ENCODE measurements at places on chromosomes 2 and 18.

- DNase-seq, result peak; percentile 97
Measured at GRCh38 chr2:161160226-161161073, at the start of gene TANK. Gene TANK, plus strand, starts transcription at chr2:161160428. Its CDS starts 19,235 bp downstream, at chr2:161179663.

GRCh38 chr2:189465076-189465475 is 23.8 kb downstream of the WDR75 start:
- DNase-seq, result no peak

DNA sequence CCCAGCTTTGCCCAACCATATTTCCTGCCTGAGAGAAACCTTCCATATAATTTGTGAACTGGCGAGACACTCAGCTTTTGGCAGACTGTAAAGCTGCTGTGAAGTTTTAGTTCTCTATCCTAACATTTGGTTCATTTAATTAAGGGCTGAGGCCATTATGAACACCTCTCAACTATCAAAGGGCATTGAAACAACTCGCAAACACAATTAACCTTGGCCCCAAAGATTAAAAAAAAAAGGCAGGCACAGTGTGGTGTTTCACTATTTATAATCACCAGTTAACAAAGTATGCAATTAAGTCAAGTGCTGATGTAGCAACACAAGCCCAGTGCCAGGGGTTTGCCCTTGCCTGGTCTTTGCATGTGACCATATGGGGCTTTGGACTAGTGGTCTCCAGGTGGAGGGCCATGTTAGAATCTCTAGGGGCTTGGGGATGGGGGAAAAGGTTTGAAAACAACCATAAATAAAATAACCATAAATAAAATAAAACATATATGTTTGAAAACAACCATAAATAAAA is 297.6 kb upstream of the SKOR2 start:
- DNase-seq, result no peak

- DNase-seq, result no peak
Measured at GRCh38 chr2:164933671-164934189, 21.6 kb downstream of the SLC38A11 start.

DNA sequence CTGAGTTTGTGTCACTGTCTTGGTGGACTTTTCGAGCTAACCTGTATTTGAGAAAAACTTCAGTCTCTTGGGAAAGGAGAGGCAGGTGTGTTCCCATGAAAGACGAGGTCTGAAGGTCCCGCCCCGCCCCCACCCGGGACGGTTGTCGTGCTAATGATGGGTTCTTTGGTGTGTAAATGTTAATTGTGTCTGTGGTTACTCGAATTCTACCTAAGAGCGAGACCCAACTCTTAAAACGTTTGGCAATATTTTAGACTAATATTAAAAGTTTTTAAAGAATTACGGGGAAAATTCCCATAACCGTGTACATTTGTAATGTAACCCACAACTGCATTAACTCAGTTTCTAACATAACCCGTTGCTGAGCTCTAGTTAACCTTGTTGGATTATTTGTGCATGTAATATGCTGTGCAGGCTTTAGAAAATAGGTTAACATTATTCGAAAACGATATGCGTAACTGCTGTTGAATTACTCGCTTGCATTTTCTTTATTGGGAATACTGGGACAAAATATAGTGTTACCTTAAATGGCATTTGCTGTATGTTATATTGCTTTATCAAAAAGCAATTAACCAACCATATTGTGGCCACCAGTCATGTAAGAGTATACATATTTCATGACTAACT is 833 bp downstream of the EPB41L5 start:
- no peak for DNase-seq

DNA sequence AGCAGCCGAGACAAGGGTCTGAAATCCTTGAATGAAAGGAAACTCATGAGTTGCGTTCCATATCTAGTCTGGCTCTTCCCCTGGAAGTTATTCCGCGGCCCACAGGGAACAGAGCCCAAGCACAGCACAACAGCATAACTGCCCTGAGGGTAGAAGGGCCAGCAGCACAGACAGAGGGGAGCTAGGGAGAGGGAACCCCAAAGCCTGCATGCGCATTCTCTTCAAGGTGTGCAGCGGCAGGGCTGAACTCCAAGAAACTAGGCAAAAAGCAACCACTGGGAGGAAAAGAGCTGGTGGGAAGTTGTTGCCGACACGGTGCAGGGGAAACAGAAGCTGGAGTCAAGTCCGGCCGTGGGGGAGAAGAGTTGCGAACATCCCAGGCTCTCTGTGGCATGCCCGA is 11.8 kb downstream of the GPR148 start:
- DNase-seq, result no peak

GRCh38 chr18:79459946-79460480 is 64.3 kb downstream of the NFATC1 start:
- DNase-seq, result no peak

DNA sequence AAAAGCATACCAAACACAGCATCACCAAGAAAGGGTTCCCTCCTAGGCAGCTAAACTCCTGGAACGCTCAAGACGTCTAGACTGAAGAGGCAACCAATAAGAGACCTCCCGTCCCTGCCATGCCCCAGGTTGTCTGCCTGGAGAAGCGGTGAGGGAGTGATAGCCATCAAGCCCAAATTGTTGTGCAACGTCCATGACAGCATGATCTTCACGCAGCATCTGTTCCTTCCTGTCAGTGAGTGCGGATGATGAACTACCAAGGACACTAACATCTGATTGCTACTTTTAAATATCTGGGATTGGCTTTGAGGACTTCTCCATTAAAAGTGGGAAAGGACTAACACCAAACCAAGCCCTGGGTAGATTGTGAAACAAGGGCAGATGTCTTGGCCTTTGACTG is 149.7 kb downstream of the TXNL1 start:
- DNase-seq, result no peak

DNA sequence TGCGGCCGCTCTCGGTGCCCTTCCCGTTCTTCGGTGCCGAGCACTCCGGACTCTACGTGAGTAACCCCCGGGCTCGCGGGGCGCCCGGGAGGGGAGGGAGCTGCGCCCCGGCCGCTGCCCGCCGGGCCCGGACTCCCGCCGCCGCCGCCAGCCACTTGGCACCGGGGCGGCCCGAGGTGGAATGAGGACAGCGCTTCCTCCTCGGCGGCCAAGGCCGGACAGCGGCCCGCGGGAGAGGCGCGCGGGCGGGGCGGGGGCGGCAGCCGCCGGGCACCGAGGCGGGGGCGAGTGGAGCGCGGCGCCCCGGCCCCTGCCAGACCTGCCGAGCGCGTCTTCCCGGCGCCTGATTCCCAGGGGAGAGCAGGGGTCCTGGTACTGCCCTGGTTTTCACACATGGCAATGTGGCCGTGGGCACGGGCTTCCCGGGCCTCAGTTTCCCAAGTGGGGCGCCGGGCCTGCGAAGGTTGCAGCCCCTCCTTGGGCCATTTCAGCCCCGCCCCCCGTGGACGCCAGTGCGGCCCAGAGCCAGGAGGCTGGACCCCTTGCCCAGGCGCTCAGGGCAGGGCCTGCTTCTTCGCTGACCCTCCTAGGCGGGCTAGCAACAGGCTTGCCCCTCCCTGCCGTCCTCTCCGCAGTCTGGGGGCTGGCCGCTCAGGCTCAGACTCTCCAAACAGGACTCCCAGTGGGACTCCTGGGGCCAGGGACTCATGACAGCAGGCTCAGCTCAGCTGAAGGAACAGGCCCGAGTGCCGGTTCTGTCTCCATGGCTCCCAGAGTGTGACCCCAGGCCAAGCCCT is 775 bp downstream of the SNED1 start:
- DNase-seq, result peak; percentile 70

DNA sequence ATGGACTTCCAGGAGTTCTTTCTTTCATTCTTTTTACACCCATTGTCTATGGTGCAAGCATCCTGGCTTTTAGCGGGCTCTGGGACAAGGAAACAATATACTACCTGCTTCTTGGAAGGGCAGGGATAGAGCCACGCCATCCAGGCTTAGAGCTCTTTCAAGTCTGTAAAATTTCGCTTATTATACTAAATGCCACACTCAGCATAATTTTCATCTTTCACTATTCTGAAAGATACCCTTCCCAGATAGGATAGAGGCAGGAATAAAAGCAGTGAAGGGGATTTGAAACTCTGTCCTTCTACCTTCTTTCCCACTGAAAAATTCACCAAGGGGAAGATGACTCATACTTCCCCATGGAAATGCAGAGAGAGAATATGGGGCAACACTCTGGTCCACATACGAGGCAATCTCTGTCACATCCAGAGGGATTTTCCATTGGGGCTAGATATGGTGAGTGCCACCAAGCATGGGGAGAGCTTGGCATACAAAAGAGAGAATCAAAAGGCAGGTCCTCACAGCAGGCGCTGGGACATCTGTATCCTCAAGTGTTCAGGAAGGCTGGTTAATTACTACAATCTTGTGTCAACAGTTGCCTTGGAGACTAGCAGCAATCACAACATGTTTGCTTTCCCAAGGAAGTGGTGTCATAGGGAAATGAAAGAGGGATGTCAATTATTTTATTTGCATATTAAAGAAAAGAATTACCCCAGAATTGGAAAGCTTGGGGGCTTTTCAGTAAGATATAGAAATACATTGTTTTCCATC is 127.6 kb downstream of the TDRD15 start:
- no peak for DNase-seq

DNA sequence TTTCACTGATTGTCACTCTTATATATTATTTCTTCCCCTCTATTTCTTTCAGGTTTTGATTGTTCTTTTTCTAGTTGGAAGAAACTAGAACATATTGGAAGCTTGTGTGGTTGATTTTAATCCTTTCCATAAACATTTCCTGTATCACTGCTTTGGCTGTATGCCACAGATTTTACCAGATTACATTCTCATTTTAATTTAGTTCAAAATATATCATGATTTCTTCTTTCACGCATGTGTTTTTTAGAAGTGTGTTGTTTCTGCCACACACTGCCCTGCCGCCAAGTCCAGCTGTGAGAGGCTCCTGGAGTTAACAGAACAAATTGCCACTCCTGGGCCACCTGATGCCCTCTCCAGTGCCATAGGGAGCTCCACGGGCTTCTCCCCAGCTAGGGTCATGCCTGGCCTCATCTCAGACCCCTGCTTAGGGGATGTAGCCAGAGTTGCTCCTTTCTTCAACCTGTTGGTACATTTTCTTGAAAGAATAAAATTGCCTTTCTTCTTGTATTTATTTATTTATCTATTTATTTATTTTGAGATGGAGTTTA is 206.2 kb upstream of the COPS8 start:
- no peak for DNase-seq

- peak; percentile 78 for DNase-seq
Measured at GRCh38 chr2:42906557-42907411, 114.4 kb upstream of the HAAO start.

- DNase-seq, result no peak
Measured at GRCh38 chr2:145203891-145204290, 684.0 kb upstream of the ZEB2 start.

DNA sequence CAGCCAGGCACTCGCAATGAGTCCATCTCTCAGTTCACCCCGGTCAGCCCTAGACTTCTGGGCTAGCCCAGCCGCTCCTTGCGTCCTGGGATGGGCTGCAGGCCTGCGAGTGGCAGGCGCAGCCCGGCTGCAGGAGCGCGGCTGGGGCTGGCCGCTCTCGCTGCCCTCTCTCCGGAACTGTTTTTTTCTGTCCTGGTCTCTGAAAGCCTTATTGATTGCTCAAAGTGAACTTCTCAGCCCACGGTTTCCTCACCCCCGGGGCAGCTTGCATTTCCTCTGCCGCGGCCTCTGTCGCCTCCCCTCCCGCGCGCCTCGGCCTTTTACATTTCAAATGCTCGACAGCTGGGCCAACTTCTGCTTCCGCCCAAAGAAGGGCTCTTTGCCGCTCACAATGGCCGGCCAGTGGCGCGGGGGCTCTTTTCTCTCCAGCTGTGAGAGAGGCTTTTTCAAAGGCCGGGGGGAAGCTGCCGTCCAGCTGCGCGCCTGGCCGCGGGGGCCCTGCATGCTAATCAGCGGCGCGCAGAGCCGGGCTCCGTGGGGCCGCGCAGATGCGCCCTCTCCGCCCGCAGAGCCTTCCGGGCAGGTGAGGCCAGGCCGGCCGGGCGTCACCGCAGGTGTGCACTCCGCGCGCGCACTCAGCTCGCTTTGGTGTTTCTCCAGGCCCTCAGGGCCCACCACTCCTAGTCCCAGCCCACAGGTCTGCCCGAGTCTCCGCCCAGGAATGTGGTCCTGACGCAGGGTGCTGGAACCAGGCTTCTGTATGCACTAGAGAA is 513.8 kb downstream of the RNF144A start:
- no peak for DNase-seq

GRCh38 chr2:129781749-129782632 is 197.5 kb upstream of the RAB6C start:
- DNase-seq, result no peak

DNA sequence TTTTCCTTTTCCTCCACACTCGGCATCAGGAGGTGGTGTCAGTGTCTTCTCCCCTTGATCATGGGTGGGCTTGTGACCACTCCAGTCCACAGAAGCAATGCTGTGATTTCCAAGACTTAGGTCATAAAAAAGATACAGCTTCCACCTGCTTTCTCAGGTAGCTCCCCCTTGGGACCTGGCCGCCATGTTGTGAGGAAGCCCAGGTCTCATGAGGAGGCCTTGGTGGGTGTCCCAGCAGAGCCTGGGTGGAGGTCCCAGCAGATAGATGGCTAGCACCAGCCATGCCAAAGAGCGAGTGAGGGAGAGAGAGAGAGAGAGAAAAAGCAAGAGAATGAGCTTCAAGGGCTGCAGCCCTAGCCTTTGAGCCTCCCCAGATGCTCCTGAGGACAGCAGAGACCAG is 16.0 kb downstream of the SLC66A2 start:
- DNase-seq, result no peak

GRCh38 chr2:105779394-105779793 is 34.7 kb downstream of the NCK2 start:
- no peak for DNase-seq

- no peak for DNase-seq
Measured at GRCh38 chr2:98793275-98793674, 62.3 kb upstream of the MGAT4A start.

DNA sequence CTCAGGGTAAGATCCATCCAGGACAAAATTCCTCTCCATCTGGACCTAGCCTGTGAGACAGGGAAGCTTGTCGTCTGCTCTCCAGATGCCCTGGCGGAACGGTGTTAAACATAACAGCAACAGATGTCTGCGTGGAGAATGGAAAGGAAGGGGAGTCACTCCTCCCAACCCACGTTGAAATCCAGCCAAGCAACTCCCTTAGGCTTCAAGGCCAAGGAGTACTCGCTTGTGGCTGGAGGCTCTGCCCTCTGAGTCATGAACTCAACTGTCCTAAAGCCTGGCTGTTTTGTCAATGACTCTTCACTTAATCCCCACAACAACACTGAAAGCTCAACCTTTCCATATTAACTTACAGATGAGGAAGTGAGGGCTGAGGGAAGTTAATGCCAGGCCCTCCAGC is 42.2 kb downstream of the TPO start:
- peak; percentile 73 for DNase-seq

GRCh38 chr2:104915107-104915793 is 61.3 kb downstream of the POU3F3 start:
- no peak for DNase-seq

DNA sequence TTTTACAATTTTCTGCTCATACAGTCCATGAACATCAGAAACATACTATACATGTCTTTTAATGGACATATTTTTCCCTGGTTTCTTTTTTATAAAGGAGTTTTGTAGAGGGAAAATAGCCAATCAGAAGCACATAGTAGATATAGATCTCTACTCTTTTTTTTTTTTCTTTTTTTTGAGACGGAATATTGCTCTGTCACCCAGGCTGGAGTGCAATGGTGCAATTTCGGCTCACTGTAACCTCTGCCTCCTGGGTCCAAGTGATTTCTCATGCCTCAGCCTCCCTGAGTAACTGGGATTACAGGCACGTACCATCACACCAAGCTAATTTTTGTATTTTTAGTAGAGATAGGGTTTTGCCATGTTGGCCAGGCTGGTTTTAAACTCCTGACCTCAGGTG is 83.2 kb upstream of the MGAT5 start:
- DNase-seq, result no peak
